ENCODE measurements at places on chromosomes 2 and 18.

GRCh38 chr18:43572163-43572562, 294.9 kb upstream of the SYT4 start:
- H3K36me3 ChIP-seq, result no peaks in the 10 kb centered on the region
- no peaks in the 10 kb centered on the region for H3K27me3 ChIP-seq
- no peak overlapping the region for H3K27ac ChIP-seq

DNA sequence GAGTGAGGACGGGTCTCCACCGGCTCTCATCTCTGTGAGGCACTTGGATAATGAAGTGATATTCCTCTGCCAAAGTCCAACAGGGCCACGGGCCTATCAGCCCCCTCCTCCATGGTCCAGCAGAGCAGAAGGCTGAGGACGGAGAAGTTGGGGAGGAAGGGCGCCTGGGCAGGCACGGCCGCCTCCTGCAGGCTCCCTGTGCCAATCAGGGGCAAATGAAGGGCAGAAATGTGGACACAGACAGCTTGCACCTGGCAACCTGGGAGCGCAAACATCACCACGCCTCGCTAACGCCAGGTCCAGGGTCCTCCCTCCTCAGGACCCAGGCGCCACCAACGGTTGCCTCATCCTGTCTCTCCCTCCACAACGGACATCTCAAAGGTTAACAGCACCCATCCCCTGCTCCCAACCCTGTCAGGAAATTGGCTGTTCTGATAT, 24.3 kb downstream of the SMAD7 start:
- DNase-seq, result no peak
- H3K4me1 ChIP-seq, result peaks cover 16% of the 10 kb centered on the region
- H3K36me3 ChIP-seq, result peaks cover 22% of the 10 kb centered on the region
- no peaks in the 10 kb centered on the region for H3K27me3 ChIP-seq
- no peak overlapping the region for H3K4me3 ChIP-seq
- H3K27ac ChIP-seq, result no peak overlapping the region

- H3K36me3 ChIP-seq, result no peaks in the 10 kb centered on the region
- DNase-seq, result no peak
- H3K4me3 ChIP-seq, result no peak overlapping the region
Measured at GRCh38 chr2:232228971-232229894, 149.3 kb upstream of the ALPP start.

- no peaks in the 10 kb centered on the region for H3K4me1 ChIP-seq
- no peak overlapping the region for H3K4me3 ChIP-seq
- H3K36me3 ChIP-seq, result no peaks in the 10 kb centered on the region
- no peaks in the 10 kb centered on the region for H3K27me3 ChIP-seq
- no peak for DNase-seq
Measured at GRCh38 chr2:219695145-219695709, 67.8 kb downstream of the SLC4A3 start.

DNA sequence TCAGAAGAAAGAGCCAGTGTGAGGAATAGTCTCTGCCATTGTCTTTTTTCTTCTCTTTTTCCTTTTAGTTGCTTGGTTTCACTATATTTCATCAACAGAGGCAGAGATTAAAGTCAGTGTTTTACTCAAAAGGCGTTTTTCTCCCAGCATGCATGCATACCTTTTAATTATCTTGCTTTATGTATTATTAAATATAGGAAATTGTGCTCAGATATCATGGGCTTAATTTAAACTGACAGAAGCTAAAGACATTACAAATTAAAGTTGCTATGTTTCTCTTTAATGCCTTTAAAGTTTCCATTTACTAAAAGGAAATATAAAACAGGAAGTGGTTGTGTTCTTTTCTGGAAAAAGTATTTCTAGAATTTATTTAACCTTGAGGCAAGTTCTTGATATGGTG, 223.3 kb upstream of the ATP5MC3 start:
- H3K27me3 ChIP-seq, result no peaks in the 10 kb centered on the region
- H3K36me3 ChIP-seq, result no peaks in the 10 kb centered on the region
- no peak overlapping the region for H3K4me3 ChIP-seq
- no peak overlapping the region for H3K27ac ChIP-seq

DNA sequence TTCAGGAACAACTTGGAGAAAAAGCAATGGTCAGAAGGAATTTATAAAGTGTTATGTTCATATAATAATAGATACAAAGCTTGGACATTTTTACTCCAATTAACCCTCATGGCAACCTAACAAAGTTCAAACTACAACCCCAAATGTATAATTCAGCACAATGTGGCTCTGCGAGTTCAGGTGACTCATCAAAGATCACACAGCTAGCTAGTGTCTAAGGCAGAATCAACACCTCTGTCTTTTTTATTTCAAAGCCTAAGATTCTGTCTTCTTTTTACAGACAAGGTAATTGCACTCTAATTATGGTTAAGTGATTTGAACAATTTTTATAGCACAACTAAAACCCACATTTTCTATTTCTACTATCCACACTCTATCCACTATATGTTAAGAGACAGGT, 90.5 kb downstream of the CHST9 start:
- H3K27ac ChIP-seq, result no peak overlapping the region
- H3K36me3 ChIP-seq, result peaks cover 36% of the 10 kb centered on the region
- H3K4me1 ChIP-seq, result no peaks in the 10 kb centered on the region
- DNase-seq, result no peak

DNA sequence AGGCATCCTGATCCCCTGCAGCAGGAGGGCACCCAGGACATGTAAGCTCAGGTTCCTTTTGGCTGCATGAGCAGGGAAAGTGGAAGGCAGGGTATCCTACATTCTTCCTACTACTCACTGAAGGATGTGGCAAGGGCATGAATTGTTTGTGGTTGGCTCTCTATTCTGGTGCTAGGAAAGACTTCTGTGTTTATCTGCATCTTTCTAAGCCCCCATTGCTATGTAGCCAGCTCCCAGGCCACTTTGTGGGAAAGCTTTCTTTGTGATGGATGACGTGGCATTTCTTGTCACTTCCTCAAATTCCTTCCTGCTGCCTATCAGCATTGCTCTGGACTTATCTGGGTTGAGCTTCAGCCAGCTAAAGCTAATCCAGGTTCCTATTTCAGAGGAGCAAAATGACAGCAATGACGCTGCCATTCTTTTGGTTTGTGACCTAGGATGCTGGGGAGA, 46.2 kb downstream of the MEIS1 start:
- no peak overlapping the region for H3K27ac ChIP-seq
- 0 out of 3 replicates have a peak, but pooled peaks cover 2% of the 10 kb centered on the region for H3K36me3 ChIP-seq
- H3K27me3 ChIP-seq, result no peaks in the 10 kb centered on the region
- no peak overlapping the region for H3K4me3 ChIP-seq

DNA sequence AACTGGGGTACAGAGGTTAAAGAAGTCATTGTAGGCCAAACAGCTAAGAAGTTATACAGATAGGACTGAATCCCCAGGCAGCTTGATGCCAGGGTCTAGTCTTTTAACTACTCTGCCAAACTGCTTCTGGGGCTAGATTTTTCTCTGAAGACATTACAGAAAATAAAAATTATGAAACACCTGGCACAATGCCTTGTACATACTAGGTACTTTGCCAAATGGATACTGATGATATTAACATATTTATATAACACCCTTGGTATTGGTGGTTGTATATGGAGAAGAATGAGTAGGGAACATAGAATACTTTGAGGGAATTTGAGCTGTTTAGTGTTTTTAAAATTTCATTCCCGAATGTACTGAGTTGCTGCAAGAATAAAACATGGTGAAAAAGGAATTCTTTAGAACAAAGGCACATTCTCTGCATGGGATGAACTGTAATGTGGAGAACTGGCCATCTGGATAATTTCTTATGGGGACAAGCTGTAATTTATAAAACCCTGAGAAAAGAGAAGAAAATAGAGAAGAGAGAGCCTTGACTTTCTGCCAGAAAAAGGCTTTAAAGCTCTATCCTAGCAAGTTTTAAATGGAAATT, 210.9 kb upstream of the TMEM200C start:
- H3K4me1 ChIP-seq, result no peaks in the 10 kb centered on the region
- H3K27ac ChIP-seq, result no peak overlapping the region
- no peaks in the 10 kb centered on the region for H3K36me3 ChIP-seq
- H3K4me3 ChIP-seq, result no peak overlapping the region
- DNase-seq, result no peak

DNA sequence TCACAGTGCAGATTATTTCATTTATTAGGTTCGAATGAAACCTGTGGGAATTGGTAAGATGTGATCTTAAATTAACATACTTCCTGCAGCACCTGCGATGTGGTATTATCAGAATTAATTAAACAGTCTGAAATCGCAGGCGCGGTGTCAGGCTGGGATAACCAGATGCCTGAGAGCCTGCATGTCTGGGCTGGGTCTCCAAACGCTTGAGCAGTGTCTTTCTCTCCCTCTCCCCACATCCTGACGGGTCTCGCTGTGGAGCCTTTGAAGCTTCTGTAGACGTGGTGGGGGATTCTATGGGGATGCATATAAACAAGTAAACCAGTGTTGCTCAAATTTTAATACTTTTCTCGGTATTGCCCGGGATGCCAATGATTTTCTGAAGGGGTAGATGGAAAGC, 366.2 kb upstream of the SPRED2 start:
- H3K4me1 ChIP-seq, result no peaks in the 10 kb centered on the region
- H3K4me3 ChIP-seq, result no peak overlapping the region
- H3K27ac ChIP-seq, result no peak overlapping the region
- no peaks in the 10 kb centered on the region for H3K36me3 ChIP-seq
- no peaks in the 10 kb centered on the region for H3K27me3 ChIP-seq
- DNase-seq, result no peak

DNA sequence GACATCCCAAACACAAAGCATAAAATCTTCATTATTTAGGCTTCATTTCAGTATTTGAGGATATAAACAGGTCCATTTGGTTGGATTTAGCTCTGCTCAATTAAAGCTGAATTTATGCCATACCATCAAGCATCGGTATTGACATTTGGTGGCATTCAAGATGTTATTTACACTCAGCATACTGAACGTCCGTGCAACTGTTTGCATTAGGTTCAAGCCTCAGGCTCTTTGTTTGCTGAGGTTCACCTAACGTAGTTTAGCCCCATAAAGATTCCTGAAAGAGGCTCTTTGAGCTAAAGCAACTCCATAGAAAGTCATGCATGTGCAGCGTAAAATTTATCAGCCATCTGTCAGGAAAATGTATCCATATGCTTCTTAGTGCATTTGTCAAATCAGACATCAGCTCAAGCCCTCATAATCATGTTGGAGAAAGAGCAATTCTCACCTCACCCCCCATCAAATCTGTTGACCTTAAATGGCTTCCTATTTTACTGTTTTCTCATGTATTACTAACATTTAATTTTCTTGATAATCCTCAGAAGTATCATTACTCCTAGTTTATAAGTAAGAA, 366.9 kb downstream of the EPHA4 start:
- H3K4me3 ChIP-seq, result no peak overlapping the region
- no peaks in the 10 kb centered on the region for H3K4me1 ChIP-seq
- H3K27ac ChIP-seq, result no peak overlapping the region
- DNase-seq, result no peak

- no peak for DNase-seq
- no peak overlapping the region for H3K27ac ChIP-seq
- no peak overlapping the region for H3K4me3 ChIP-seq
- peaks cover 4% of the 10 kb centered on the region for H3K36me3 ChIP-seq
Measured at GRCh38 chr18:38940475-38940862, 1374.9 kb upstream of the CELF4 start.

- H3K4me3 ChIP-seq, result no peak overlapping the region
- H3K36me3 ChIP-seq, result no peaks in the 10 kb centered on the region
- H3K27ac ChIP-seq, result no peak overlapping the region
- H3K4me1 ChIP-seq, result no peaks in the 10 kb centered on the region
- no peaks in the 10 kb centered on the region for H3K27me3 ChIP-seq
Measured at GRCh38 chr18:58997811-58998337, 133.2 kb downstream of the ZNF532 start.

GRCh38 chr18:72530622-72531021, 13.5 kb downstream of the CBLN2 start:
- no peaks in the 10 kb centered on the region for H3K36me3 ChIP-seq
- H3K27me3 ChIP-seq, result no peaks in the 10 kb centered on the region
- H3K4me3 ChIP-seq, result no peak overlapping the region
- H3K4me1 ChIP-seq, result no peaks in the 10 kb centered on the region
- no peak overlapping the region for H3K27ac ChIP-seq

Data from H9 (cell line).